BE2C (cell line): ENCODE measurements at places on chromosomes 13 and 19.

DNA sequence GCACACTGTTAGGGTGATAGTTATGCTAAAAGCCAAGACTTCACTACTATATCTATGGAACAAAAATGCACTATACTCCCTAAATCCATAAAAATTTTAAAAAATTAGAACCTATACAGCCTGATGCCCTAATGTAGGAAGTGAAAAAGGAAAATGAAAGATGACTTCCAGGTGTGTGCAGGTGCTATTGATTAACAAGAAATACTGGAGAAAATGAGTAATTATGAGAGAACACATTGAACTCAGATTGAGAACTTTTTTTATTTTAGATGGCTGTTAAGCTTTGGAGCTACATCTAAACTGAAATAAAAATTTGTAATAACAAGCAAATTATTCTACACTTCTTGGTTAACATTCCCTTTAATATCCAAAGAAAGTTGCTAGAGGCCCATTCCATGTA lies 1015.7 kb downstream of the PCDH9 start:
- no peak for DNase-seq

- DNase-seq: no peak
These were observed 18.3 kb downstream of the CKM start for GRCh38 chr19:45304141-45304926.

GRCh38 chr13:90233933-90234672 lies 1113.4 kb upstream of the MIR17HG start:
- DNase-seq: no peak

DNA sequence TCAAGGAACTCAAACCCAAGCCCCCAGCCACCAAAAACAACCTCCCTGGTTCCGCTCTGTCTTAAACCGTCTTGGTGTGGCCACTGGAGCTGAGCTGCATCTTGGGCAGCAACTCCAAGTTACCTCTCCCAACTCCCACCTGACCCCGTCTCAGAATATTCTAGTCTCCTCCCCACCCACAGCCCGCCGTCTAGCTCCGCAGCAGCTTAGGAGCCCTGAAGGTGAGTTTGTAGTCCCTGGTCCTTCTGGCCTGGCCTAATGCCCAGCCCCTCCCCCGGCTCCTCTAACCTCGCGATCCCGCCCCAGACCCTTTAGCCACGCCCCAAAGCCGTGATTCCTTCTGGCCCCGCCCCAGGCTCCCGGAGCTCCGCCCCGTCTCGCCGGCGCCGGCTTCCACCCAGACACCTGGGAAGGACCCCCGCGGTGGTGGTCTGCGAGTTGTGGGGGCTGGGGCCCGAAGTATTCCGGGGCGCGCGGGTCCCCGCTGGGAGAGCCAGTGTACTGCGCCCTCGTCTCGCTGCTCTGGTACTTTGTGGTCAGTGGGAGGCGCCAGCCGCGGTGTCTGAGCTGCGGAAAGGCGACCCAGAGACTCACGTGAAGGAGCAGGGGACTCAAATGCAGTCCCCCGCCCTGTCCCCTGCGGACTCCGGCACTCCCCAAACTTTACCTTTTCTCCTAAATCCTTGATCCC lies 2.5 kb upstream of the LHB start:
- peak; percentile 88 for DNase-seq

GRCh38 chr13:51721496-51721895 lies 82.5 kb downstream of the DHRS12 start:
- no peak for DNase-seq

- DNase-seq: no peak
These were observed 321.1 kb downstream of the MYO16 start for GRCh38 chr13:108950333-108951010.
